ENCODE measurements at places on chromosomes 5 and 9. TPM values are rescaled to one million over a fixed set of nuclear protein-coding genes. Genes with fewer than 3 reads are reported as not detected.

DNA sequence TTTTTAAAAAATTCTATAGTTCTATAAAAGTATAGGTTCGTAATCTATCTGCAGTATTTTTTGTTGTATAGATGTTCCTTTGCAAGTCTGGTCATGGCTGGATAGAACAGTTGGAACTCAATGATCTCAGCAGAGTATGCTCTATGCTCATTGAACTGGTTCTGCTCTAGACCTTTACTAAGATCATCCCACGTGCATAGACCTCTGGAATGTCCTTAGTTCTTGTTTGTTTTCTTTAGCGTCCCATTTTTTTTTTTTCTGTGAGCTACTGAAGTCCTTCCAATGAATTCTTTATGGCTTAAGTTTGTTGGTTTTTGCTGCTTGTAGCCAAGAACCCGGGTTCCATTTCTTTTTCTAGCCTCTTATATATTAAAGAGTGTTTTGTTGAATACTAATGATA is 3.5 kb downstream of the TMEM38B start:
- peak overlapping the region; percentile 92 for H3K4me3 ChIP-seq
- no peak for DNase-seq
- H3K27ac ChIP-seq = peak overlapping the region; percentile 85
- H3K4me1 ChIP-seq = peaks cover 64% of the 10 kb centered on the region

GRCh38 chr5:169350759-169351240 is 49.9 kb upstream of the SLIT3 start:
- H3K36me3 ChIP-seq = no peaks in the 10 kb centered on the region
- no peak overlapping the region for H3K27ac ChIP-seq
- H3K4me1 ChIP-seq = no peaks in the 10 kb centered on the region
- H3K27me3 ChIP-seq = no peaks in the 10 kb centered on the region

Gene ANKRD31
- 0.22 TPM for total RNA-seq

Gene PCDHA9
- not detected for total RNA-seq

GRCh38 chr5:31469886-31470285 is 62.0 kb downstream of the DROSHA start:
- no peak overlapping the region for H3K4me3 ChIP-seq
- no peak overlapping the region for H3K27ac ChIP-seq
- H3K36me3 ChIP-seq = peaks cover 47% of the 10 kb centered on the region
- no peaks in the 10 kb centered on the region for H3K27me3 ChIP-seq

DNA sequence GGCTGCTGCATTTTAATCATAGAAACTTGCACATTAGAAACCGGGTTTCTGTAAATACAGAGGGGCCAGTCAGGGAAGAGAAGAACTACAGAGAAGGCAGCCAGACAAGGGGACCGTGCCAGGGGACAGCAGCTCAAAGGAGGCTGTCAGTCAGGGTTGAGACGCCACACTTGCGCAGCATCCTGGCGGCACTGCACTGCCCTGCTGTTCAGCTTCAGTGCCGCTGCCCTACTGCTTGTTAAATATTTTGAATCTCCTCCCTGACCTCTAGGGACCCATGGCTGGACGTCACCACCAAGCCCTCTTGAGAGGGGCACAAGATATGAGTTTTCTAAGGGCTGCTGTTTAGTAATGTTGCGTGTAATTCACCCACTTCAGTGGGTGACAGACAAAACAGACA is 43.6 kb upstream of the ZBTB43 start:
- no peak for DNase-seq
- H3K27ac ChIP-seq = no peak overlapping the region
- no peaks in the 10 kb centered on the region for H3K27me3 ChIP-seq
- no peak overlapping the region for H3K4me3 ChIP-seq
- H3K36me3 ChIP-seq = no peaks in the 10 kb centered on the region
- H3K4me1 ChIP-seq = no peaks in the 10 kb centered on the region

Gene ADAMTSL2
- not detected for total RNA-seq

Gene EQTN
- total RNA-seq = not detected

DNA sequence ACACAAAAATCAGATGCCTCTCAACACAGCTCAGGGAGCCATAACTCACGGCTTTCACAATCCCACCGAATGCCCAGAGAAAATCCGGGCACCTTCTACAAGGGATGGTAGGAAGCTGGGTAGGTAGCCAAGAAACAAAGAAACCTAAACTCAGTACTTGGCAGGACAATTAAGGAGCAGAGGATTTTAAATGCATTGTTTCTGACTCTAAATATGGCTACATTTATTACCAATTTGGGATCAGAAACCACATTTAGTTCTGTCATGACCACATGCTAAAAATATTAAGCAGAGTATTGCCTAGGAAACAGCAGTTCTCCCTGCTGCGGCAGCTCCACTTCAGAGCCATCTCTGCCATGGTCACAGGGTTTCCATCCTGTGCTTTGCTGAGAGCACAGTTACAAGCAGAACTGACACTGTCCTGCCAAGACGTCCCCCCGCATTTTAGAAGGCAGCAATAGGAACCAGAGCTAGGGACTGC is 57.5 kb downstream of the SIL1 start:
- no peak overlapping the region for H3K27ac ChIP-seq
- no peak for DNase-seq
- no peaks in the 10 kb centered on the region for H3K27me3 ChIP-seq
- H3K4me3 ChIP-seq = no peak overlapping the region
- H3K4me1 ChIP-seq = peaks cover 7% of the 10 kb centered on the region

DNA sequence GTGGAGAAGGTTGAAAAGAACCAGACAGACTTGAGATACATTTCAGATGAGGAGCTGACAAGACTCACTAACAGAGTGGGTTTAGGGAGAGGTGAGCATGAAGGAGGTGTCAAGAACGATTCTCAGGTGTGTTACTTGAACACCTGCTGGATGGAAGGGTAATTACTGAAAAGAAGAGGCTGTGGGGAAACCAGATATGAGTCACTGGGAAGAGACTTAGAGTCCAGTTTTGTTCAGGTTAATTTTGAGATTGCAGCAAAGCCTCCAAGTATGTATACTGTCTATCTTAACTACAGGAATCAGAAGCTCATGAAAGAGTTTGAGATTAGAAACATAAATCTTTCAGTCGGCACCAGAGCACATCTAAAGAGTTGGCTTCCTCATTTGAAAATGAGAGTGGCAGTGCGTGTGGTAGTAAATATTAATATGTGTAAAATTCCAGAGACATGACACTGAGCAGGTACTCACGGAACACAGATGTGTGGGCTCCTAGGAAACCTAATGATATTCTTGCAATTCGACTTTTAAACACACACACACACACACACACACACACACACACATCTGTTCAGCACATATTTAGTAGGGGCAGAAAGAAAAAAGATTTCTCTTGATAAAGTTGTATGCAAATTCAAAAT is 197.1 kb downstream of the CDH18 start:
- H3K4me3 ChIP-seq = no peak overlapping the region
- no peaks in the 10 kb centered on the region for H3K27me3 ChIP-seq
- no peak overlapping the region for H3K27ac ChIP-seq
- no peaks in the 10 kb centered on the region for H3K4me1 ChIP-seq
- no peaks in the 10 kb centered on the region for H3K36me3 ChIP-seq

DNA sequence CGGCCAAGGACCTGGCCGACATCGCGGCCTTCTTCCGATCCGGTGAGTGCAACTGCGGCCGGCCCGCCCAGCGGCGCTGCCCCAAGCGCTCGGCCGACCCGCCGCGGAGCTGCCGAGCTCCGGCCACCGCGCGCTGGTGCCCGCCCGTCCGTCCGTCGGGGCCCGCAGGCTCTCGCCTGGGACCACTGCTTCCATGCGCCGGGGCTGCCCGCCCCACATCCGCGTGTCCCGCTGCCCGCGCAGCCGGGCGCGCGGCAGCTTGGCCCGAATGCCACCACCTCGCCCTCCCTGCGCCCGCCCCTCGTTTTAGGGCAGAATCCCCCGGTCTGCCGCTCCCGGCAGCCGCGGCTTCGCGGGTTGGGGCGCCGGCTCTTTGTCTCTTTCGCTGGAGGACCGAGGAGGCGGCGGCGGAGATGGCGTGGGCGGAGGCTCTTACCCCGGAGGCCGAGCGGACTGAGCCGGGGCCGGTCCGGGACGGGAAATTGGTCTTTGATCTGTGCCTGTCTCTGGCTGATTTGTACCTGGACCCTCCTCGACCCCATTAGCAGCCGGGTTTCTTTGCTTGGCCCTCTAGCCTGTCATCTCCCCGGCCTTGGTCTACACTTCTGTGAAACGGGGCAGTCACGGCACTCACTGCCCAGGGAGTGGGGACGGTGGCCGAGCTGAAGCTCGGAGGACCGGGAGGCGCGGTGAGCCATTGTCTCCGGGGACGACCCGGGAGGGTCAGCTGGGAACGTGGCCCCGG is 871 bp downstream of the TRIO start:
- DNase-seq = peak; percentile 36
- peak overlapping the region; percentile 19 for H3K4me3 ChIP-seq
- no peak overlapping the region for H3K27ac ChIP-seq
- H3K36me3 ChIP-seq = no peaks in the 10 kb centered on the region
- H3K4me1 ChIP-seq = peaks cover 10% of the 10 kb centered on the region

DNA sequence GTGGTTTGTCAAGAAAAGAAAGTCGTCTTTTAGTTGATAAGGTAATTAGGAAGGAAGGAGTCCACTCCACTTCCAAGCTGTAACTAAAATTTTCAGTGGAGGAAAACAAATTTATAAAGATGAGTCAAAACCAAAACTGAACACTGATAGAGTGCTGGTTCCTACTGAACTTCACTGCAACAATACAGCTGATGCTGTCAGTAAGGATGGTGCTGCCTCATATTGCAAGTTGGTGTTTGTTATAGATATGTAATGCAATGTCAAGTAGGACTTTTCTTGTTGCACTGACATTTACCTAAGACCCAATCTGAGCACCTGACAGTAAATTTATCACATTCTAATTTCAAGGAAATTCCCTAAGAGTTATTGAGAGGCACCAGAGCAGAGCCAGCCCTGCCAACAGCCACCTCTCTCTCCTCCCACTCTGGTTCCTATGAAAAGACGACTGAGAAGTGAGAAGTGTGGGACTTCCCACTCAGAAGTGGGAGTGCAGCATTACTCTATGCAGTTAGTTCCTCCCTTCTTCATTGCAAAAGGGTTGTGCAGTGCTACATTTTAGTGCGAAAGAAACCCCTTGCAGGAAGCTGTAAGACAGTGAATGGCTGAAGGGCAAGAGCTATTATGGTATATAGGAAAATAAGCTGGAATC is 350.8 kb downstream of the NFIB start:
- H3K4me3 ChIP-seq = no peak overlapping the region
- DNase-seq = no peak
- H3K36me3 ChIP-seq = no peaks in the 10 kb centered on the region
- no peak overlapping the region for H3K27ac ChIP-seq

Gene TLE4
- total RNA-seq = 65.3 TPM

Gene PCDHGA1
- 0.48 TPM for total RNA-seq

Gene FOXD4L4
- total RNA-seq = 0.14 TPM

DNA sequence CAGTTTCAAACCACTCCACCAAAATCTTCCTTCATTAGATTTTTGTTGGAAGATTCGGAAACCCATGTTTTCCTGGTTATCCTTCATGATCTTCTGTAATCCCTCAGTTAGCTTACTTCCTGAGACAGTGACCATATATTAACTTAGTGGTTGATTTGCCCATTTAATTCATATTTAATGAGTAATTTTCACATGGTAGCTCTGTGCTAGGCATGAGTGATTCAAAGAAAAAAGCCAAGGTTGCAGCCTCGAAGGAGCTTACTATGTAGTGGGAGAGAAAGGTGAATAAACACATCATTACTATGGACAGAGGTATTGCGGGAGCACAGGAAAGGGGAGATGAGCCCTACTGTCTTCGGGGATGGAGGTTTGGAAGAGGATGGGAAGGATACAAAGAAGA is 158.5 kb downstream of the TLE1 start:
- no peak overlapping the region for H3K27ac ChIP-seq
- no peaks in the 10 kb centered on the region for H3K27me3 ChIP-seq
- DNase-seq = no peak
- no peak overlapping the region for H3K4me3 ChIP-seq

Gene PCDHGC4
- 7.0 TPM for total RNA-seq

DNA sequence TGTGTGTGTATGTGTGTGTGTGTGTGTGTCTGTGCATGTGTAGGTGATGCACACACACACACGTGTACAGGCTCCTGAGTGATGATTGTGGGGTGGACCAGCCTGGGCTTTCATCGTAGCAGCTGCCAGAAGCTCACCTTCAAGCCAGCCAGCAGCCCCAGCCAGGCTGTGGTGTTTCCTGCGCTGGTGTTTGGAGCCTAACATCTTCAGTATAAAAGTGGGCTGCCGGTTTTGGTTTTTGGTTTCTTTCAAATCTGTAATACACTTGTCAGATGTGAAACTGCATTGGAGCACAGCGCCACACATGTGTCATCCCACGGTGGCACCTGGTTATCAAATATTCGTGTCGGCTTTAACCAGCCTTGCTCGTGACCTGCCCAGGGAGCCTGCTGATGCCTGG is 114.2 kb downstream of the OLFM1 start:
- H3K4me3 ChIP-seq = no peak overlapping the region
- H3K4me1 ChIP-seq = no peaks in the 10 kb centered on the region
- no peaks in the 10 kb centered on the region for H3K36me3 ChIP-seq
- no peak for DNase-seq

GRCh38 chr9:764105-764524 is 77.4 kb upstream of the DMRT1 start:
- H3K36me3 ChIP-seq = no peaks in the 10 kb centered on the region
- no peak overlapping the region for H3K4me3 ChIP-seq
- no peaks in the 10 kb centered on the region for H3K27me3 ChIP-seq
- no peak overlapping the region for H3K27ac ChIP-seq
- peak; percentile 88 for DNase-seq
- H3K4me1 ChIP-seq = no peaks in the 10 kb centered on the region

DNA sequence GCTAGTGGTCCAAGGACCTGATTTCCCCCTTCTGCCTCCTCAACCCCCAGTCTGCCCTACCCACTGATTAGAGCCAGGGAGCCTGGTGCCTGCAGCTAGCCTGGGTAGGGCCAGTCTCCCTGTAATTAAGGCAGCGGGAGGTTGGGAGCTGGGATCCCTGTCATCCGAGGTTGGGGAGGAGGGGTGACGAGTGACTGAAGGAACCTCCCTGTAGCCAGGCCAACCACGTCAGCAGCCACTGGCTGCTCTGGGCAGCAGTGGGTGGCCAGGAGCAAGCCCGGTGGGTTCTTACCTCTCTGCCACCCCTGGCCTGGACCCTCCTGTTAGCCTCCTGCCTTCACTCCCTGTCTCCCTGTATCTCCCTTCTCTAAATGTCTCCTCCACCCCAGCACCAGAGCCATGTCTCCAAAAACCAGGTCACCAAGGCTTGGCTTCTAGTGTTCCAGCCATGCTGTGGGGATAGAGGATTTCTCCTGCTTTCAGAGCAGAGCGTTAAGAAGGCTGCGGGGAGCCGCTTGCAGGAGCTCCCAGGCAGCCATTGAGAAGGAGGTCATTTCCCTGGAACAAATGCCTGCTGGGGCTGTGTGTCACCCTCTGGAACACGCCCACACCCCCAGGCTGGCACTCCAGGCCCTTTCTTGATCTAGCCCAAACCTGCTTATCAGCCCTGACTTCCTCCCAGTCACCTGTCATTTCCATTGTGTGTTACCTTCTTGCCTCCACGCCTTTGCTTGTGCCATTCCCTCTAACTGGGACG is 65.0 kb upstream of the GGTA1 start:
- no peak overlapping the region for H3K27ac ChIP-seq
- DNase-seq = no peak
- H3K4me1 ChIP-seq = no peaks in the 10 kb centered on the region
- H3K36me3 ChIP-seq = no peaks in the 10 kb centered on the region
- no peak overlapping the region for H3K4me3 ChIP-seq

Gene STK10
- 48.2 TPM for total RNA-seq
